ENCODE measurements at places on chromosomes 5 and 9.

DNA sequence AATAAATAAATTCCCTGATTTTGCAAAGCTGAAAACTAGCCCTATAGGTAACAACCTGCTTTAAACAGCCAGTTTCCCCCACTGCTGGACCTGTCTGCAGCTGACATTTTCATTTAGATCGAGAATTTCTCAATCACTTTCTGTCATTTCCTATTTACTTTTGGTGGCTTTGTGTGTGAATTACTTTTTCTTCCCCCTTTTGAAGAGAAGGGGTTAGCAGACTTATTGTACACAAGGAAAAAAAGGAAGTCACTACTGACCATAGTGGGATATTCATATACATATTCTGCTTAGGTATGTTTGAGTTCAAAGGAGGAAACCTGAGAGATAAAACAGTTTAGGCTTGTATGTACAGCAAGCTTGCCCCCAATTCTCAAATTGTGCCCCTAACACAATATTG lies 27.0 kb upstream of the IFNB1 start:
- no peak for DNase-seq

DNA sequence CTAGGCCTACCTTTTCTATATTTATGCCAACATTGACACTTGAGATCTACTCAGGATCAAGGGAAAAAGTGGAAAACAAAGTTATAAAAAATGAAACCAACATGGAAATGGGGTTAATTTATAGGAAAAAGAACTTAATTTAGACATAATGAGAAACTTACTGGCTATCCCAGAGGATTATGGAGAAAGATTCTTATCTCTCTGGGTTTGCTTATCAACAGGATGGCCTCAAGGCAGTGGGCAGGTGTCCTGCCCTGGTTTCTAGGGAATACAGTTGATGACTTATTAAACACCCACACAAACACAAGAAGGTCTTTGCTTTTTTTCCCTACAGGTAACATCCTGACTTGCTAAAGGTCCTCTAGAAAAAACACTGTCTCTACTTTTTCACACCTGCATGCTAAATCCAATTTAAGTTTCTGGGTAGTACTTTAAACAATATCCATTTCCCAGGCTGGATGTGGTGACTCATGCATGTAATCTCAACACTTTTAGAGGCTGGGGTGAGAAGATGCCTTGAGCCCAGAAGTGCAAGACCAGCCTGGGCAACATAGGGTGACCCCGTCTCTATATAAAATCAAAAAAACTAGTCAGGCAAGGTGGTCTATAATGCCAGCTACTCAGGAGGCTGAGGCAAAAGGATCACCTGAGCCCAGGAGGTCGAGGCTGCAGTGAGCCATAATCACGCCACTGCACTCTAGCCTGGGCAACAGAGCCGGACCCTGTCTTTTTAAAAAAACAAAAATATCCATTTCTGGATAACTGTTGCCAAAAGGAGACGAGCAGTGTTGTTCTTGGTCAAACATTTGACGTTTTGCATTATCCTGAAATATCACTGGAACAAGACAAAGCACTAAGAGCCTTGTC lies 6.6 kb upstream of the ZNF608 start:
- DNase-seq = no peak

GRCh38 chr5:109186759-109187158 lies 223.0 kb downstream of the PJA2 start:
- DNase-seq = no peak

GRCh38 chr9:109496841-109497225 lies 1.3 kb downstream of the PTPN3 start:
- DNase-seq = no peak
